NCI-H1417 treated with DMSO at 0.1 percent for 48 hours (cell line): ENCODE measurements at places on chromosomes 6 and 20.

DNA sequence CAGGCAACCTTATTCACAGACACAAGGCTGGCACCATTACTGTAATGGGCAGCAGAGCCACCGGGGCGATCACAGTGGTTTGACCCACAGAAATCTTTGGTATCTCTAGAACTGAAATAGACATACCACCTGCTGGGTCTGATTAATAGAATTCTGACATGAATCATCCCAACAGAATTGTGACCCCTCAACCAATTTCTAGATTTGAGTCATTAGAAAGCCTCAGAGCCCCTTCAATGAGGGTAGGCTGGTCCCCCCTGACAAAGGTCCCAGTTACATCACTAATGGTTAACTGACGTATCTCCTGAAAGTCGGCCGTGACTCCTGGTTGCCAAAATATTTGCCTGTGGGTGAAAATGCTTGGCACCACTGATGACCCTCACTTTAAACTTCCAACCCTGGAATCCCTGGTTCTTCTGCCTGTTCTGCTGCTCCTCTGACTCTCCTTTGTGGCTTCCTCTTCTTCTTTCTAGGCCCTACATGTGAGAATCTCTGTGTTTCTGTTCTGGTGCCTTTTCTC is 124.9 kb upstream of the ARID1B start:
- no peak for DNase-seq

DNA sequence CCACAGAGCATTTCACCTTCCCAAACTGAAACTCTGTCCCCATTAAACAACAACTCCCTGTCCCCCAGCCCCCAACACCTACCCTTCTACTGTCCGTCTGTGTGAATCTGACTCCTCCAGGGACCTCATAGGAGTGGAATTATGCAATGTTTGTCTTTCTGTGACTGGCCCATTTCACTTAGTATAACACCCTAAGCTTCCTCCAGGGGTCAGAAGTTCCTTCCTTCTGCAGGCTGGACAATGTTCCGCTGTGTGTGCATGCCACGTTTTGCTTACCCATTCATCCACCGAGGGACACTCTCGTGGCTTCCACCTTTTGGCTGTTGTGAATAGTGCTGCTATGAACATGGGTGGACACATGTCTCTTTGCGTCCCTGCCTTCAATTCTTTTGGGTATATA is 37.6 kb upstream of the MPC1 start:
- no peak for DNase-seq

- no peak for DNase-seq
Observed at GRCh38 chr20:45965169-45966002, 6.6 kb downstream of the ZNF335 start.

DNA sequence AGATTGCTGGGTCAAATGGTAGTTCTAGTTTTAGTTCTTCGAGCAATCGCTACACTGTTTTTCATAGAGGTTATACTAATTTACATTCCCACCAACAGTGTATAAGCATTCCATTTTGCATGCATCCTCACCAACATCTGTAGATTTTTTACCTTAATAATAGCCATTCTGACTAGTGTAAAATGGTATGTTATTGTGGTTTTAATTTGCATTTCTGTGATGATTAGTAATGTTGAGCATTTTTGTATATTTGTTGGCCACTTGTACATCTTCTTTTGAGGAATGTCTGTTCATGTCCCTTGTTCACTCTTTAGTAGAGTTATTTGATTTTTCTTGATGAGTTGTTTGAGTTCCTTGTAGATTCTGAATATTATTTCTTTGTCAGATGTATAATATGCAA is 236.2 kb downstream of the GRM1 start:
- no peak for DNase-seq

- DNase-seq, result no peak
Observed at GRCh38 chr20:44650771-44651433, 597 bp downstream of the ADA start.

DNA sequence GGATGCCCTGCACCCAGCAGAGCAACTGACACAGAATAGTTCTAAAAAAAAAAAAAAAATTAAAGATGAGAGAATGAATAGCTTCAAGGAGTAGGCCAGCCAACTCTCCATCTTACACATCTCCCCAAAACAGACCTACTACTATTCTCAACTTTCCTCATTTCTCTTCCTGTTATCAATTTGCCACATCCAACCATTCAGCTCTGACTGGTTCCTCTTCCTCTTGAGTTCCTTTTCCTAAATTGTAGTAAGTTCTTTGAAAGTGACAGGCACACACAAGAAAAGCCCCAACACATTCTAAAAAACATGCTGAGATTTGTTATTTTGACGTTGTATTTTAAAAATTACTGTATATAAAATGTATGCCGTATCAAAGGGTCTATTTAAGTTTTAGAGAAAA is 117.2 kb downstream of the PDSS2 start:
- no peak for DNase-seq
